H9 (cell line): ENCODE measurements at places on chromosomes 2 and 18. TPM values are rescaled to one million over a fixed set of nuclear protein-coding genes. Genes with fewer than 3 reads are reported as not detected.

The CTIF gene
- total RNA-seq, result 14.4 and 15.8 TPM in 2 replicates

The CTNNA2 gene
- 4.5 and 5.5 TPM in 2 replicates for total RNA-seq

The COL3A1 gene
- not detected in 2 replicates for total RNA-seq

The CFAP65 gene
- total RNA-seq, result 0.18 and 0.20 TPM in 2 replicates

The UGT1A3 gene
- total RNA-seq, result not detected in 2 replicates

The RAX gene
- total RNA-seq, result 0.37 TPM in 1 of 2 replicates, not detected in the other

- no peak overlapping the region for H3K27ac ChIP-seq
- no peaks in the 10 kb centered on the region; the same call in 1 of the 2 replicates for H3K4me1 ChIP-seq
- no peak overlapping the region for H3K4me3 ChIP-seq
- H3K36me3 ChIP-seq, result peaks cover 4% of the 10 kb centered on the region
- no peak for DNase-seq
Observed at GRCh38 chr2:208101716-208102631, 22.4 kb downstream of the CRYGD start.

GRCh38 chr2:16507655-16508489 is 157.8 kb downstream of the CYRIA start:
- H3K27me3 ChIP-seq, result no peaks in the 10 kb centered on the region; the same call in 1 of the 2 replicates
- no peak overlapping the region for H3K27ac ChIP-seq
- peak; percentile 76 for DNase-seq
- H3K4me3 ChIP-seq, result peak overlapping the region; percentile 63
- H3K36me3 ChIP-seq, result no peaks in the 10 kb centered on the region

DNA sequence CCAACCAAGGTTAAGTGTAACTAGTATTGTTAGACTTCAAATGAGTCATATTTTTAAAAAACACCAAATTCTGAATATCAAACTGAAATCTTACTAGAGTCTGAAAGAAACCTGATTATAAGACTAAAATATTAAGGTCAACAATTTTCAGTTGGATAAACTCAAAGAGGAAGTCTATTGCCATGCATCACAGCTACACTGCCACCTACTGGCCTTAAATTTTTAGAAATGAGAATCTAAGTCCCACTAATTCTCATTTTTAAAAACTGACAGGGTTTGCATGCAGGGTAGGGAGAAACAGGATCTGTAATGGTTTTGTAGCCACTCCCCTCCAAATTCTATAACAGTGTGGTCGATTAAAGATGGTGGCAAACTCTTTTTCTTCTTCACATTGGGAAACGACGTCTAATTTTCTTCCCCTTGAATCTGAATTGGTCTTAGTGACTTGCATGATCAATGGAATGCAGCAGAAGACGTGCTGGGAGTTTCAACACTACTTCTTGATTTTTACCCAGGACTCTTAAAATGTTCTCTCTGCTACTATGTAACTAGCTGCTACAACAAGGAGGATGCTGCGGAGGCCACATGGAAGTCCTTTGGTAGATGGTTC is 176.1 kb upstream of the SESTD1 start:
- peaks cover 9% of the 10 kb centered on the region; the same call in 1 of the 2 replicates for H3K4me1 ChIP-seq
- H3K27ac ChIP-seq, result no peak overlapping the region
- H3K27me3 ChIP-seq, result no peaks in the 10 kb centered on the region

DNA sequence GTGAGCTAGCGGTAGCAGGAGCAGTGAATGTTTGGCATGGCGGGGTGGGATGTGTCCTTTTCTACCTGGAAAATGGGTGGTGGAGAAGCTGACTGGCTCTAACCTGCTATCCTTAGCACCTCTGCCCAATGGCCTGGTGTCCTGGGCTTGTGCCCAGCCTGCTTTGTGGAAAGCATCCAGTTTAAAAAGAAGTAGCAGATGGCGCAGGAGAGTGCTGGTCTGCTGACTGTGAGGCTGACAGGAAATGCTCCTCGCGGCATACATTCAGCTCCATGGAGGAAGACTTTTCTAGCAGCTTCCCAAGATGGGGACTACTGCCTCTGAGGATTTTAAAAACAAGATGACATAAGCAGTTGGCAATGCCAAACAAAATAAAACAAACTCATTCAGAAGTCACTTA is 56.2 kb upstream of the LYPD6B start:
- no peaks in the 10 kb centered on the region for H3K27me3 ChIP-seq
- H3K36me3 ChIP-seq, result peaks cover 74% of the 10 kb centered on the region

- no peak overlapping the region for H3K4me3 ChIP-seq
- H3K27ac ChIP-seq, result no peak overlapping the region
- H3K4me1 ChIP-seq, result no peaks in the 10 kb centered on the region
- no peaks in the 10 kb centered on the region for H3K27me3 ChIP-seq
- DNase-seq, result no peak
Observed at GRCh38 chr18:13376841-13377351, 158.3 kb downstream of the LDLRAD4 start.

GRCh38 chr2:234705108-234705507 is 208.2 kb upstream of the ARL4C start:
- no peak for DNase-seq
- no peaks in the 10 kb centered on the region; the same call in 1 of the 2 replicates for H3K27me3 ChIP-seq
- peaks cover 21% of the 10 kb centered on the region; the same call in 1 of the 2 replicates for H3K4me1 ChIP-seq
- no peak overlapping the region for H3K4me3 ChIP-seq
- no peaks in the 10 kb centered on the region for H3K36me3 ChIP-seq

DNA sequence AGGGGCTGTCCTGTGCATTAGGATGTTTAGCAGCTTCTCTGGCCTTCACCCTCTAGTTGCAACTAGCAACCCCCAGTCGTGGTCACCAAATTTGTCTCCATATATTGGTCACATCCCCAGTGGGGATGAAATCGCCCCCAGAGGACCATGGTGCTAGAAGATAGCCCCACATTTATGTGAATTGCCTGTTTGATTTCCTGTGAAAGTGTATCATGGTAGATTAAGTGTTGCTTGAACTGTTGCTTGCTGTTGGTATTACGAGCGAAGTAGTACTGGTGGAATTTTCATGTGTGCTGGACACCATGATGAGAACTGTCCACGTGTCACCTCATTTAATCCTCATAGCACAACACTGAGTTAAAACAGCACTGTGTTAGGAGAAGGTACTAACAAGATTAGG is 59.4 kb downstream of the TSPYL6 start:
- H3K27me3 ChIP-seq, result no peaks in the 10 kb centered on the region
- H3K27ac ChIP-seq, result no peak overlapping the region
- DNase-seq, result no peak
- H3K4me1 ChIP-seq, result no peaks in the 10 kb centered on the region
- no peak overlapping the region for H3K4me3 ChIP-seq
- H3K36me3 ChIP-seq, result no peaks in the 10 kb centered on the region

DNA sequence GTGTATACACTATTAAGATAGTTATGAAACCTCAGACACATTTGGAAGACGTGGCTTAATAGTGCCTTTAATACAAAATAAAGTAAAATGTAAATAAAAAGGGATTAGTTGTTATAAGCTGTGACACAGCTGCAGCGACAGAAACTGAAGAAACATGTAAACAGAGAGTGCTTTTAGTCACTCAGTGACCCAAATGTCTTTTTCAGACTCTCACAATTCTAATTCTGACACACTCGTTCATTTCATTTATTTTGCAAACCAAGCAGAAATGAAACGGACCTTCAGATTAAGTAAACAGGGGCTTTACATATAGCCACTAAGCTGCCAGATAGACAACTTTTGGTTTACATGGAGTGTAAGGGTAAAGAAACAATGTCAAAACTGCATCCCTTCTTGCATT is 181.0 kb upstream of the ETAA1 start:
- peaks cover 4% of the 10 kb centered on the region; the same call in 1 of the 2 replicates for H3K4me1 ChIP-seq
- H3K27ac ChIP-seq, result no peak overlapping the region
- H3K27me3 ChIP-seq, result no peaks in the 10 kb centered on the region
- DNase-seq, result no peak

DNA sequence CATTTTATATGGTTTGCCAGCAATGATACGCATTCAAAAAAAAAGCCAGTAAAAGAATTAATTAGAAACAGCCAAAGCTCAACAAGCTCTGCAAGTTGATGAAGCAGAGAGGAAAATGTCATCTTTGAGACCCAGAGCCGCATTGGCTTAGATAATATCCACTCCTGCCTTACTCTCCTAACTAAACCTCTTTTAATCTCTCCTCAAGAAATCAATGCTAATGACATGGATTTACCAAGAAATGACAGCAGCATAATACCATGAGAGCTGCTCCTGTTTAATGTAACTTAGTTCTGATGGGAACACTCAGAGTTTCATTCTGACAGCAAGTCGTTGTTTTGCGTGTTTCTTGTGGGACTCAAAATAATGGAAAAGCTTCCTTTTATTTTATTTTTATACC is 1099.4 kb upstream of the PIK3C3 start:
- no peaks in the 10 kb centered on the region for H3K27me3 ChIP-seq
- no peak overlapping the region for H3K27ac ChIP-seq
- no peaks in the 10 kb centered on the region; the same call in 1 of the 2 replicates for H3K4me1 ChIP-seq
- H3K4me3 ChIP-seq, result no peak overlapping the region
- DNase-seq, result no peak
- no peaks in the 10 kb centered on the region for H3K36me3 ChIP-seq

DNA sequence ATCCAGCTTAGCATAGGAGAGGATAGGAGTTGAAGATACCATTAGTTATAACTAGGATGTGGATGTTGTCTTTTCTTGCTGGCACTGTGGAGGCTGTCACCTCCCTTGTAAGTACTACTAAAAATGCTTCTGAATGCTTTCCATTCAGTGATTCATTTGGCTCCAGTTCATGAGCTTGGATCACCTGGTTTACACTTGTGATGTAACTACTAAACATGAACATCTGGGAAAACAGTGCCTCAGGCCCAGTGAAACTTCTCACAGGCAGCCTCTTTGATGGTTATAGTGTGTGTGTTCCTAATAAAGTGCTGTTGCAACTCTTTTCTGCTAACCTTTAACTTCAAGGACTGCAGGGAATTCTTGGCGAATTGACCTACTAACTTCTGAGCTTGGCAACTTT is 13.0 kb upstream of the SLC9A2 start:
- no peaks in the 10 kb centered on the region for H3K36me3 ChIP-seq
- DNase-seq, result no peak
- no peak overlapping the region for H3K27ac ChIP-seq
- no peaks in the 10 kb centered on the region for H3K4me1 ChIP-seq

- no peaks in the 10 kb centered on the region for H3K27me3 ChIP-seq
- peak overlapping the region; percentile 14; the same call in 1 of the 2 replicates for H3K4me3 ChIP-seq
- 0 out of 2 replicates have a peak, but pooled peaks cover 3% of the 10 kb centered on the region for H3K4me1 ChIP-seq
- H3K27ac ChIP-seq, result peak overlapping the region; percentile 16
- no peak for DNase-seq
- H3K36me3 ChIP-seq, result no peaks in the 10 kb centered on the region
Observed at GRCh38 chr2:5125017-5125730, 567.0 kb upstream of the SOX11 start.

- no peak overlapping the region for H3K4me3 ChIP-seq
- H3K27ac ChIP-seq, result no peak overlapping the region
- H3K4me1 ChIP-seq, result no peaks in the 10 kb centered on the region
Observed at GRCh38 chr2:52429740-52430139, 1337.9 kb upstream of the CHAC2 start.

DNA sequence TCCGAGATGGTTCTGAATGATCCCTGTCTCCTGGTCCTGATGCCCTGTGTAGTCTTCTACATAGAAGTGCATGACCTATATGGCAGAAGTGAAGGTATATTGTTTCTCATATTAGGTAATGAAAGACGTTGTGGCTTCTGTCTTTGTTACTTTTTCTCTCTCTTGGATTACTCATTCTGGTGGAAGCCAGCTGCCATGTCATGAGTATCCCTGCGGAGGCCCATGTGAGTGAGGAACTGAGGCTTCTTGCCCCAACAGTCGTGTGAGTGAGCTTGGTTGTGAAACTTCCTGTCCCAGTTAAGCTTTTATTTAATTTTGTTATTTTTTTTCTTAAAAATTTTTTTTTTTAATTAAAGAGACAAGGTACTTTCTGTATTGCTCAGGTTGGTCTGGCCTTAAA is 134.7 kb downstream of the UBR3 start:
- H3K27me3 ChIP-seq, result no peaks in the 10 kb centered on the region
- H3K36me3 ChIP-seq, result peaks cover 4% of the 10 kb centered on the region; the same call in 2 of the 3 replicates
- no peaks in the 10 kb centered on the region for H3K4me1 ChIP-seq
- no peak for DNase-seq

DNA sequence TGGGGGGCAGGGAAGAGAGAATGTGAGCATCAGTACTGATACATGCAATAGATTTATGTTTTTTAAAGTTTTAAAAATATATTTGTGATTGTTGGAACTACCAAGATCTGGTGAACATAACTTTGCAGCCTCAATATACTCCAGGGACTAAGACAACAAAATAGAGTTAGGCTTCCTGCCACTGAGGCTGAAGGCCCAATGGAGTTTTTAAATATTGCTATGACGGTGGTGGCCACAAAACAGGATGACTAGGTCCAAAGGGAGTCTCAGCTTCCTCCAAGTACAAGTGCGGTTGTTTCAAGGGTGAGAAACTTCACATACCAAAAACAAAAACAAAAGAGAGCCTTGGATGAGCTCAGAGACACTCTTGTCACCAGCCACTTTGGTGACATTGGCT is 72.9 kb downstream of the CCBE1 start:
- H3K36me3 ChIP-seq, result no peaks in the 10 kb centered on the region
- H3K27me3 ChIP-seq, result no peaks in the 10 kb centered on the region

GRCh38 chr2:230738391-230738811 is 25.8 kb downstream of the CAB39 start:
- no peak for DNase-seq
- H3K27me3 ChIP-seq, result no peaks in the 10 kb centered on the region
- H3K36me3 ChIP-seq, result no peaks in the 10 kb centered on the region
- no peak overlapping the region for H3K27ac ChIP-seq

DNA sequence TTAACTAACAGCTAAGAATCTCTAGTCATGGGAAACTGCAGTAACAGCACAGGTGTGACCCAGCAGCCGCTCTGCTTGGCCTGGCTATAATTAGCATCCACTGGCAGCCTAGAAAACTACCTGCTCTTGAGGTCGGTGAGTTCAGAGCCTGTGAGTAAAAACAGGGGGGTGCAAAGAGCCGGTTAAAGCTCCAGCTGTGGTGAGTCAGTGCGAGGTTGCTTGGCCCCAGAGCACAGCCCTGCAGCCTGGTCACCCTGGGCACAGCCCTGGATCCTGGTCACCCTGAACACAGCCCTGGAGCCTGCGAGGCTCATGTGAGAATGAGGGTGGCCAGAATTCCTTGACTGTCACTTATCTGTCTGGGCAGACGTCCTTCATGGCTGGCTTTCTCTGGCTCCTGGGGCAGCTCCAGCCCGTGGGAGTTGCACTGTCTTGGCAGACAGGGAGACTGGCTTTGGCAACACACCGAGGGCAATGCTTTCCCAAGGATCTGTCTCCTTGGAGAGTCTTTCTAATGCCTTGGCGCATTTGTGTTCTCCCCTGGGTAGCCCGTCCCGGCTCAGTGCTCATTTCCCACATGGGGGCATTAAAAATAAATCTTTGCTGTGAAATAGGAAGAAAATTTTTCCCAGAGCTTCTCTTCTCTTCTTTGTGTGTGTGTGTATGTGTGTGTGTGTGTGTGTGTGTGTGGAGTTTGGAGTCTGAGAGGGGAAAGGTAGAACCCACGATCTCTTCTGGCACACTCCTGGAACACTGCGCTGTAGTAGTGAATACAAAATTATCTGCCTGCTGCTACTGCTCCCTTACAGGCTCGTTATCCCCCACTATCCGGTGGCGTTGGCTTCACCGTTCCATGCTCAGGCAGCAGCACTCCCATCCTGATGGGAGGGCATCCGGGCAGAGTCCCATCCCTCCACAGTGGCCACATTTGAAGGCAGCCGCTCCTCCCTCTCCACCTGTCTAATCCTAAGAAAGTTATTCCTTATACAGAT is 250.2 kb upstream of the MEX3C start:
- H3K36me3 ChIP-seq, result no peaks in the 10 kb centered on the region
- no peak overlapping the region for H3K27ac ChIP-seq
- peaks cover 5% of the 10 kb centered on the region; the same call in 1 of the 2 replicates for H3K4me1 ChIP-seq
